ENCODE measurements at places on chromosomes 2 and 18.
A peak's percentile ranks its signal among the peaks of the same experiment; 100 is the strongest.

DNA sequence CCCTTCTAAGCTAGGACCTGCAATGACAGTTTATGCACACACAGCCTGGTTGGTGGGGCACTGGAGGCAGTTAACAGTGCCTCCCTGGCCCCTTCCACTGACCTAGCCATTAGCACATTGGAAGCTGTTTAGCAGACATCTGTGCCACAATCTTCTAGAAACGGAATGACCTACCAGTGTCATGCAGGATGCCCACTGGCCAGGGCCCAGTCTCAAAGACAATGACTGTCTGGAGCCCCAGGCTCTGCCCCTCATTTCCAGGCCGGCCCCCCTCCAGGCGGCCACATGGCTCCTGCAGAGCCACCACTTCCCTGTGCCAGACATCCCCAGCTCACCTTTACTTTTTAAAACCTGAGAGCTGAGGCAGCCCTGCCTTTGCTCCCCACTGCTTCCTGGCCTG lies 123.5 kb upstream of the CAPN13 start:
- no peak for DNase-seq

DNA sequence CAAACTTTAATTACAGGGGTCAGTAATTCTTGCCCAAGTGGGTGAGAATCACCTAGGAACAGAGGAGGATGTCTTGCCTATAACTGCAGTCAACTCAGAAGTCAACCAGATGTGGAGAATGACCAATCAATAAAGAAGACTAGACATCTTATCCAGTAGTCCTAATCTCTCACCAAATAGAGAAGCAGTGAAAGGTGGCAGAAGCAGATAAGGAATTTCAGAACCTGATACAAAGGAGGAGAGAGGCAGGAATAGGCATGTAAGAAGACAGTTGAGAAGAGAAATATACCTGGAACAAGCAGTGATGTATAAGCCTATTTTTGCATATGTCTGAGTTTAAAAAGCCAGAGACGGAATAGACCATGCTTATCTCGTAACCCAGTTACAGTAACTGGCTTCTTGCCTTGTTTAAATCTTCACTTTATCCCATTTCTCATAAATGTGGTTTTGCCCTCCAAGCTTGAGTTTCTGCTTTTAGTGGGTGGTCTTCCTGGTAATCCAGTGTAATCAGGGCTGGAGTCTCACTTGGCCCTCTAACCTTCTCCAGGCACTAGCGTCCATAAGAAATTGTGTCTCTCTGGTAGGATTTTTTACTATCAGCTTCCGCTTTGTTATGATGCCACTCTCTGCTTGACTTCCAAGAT lies 401.0 kb downstream of the SUCLG1 start:
- no peak for DNase-seq

- no peak for DNase-seq
Measured at GRCh38 chr2:236975766-236976165, 109.9 kb upstream of the COPS8 start.

- DNase-seq = peak; percentile 89
Measured at GRCh38 chr2:191020742-191021381, 6.9 kb upstream of the STAT1 start.

DNA sequence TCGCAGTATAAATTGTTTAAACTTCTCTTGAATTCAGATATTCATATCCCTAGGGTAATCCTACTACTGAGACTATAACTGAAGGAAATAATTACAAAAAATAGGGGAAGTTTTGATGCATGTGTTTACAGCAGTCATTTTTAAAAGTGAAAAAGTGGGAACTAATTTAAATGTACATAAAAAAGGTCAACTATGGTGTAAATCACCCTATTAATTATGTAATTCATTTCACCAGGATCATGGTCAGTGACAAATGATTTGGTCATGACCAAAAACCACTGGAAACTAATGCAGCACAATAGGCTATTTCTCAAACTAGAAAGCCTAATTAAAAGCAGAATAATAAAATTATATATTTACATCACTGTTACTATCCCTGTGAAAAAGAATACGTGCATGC lies 5.0 kb upstream of the CNGA3 start:
- DNase-seq = no peak

DNA sequence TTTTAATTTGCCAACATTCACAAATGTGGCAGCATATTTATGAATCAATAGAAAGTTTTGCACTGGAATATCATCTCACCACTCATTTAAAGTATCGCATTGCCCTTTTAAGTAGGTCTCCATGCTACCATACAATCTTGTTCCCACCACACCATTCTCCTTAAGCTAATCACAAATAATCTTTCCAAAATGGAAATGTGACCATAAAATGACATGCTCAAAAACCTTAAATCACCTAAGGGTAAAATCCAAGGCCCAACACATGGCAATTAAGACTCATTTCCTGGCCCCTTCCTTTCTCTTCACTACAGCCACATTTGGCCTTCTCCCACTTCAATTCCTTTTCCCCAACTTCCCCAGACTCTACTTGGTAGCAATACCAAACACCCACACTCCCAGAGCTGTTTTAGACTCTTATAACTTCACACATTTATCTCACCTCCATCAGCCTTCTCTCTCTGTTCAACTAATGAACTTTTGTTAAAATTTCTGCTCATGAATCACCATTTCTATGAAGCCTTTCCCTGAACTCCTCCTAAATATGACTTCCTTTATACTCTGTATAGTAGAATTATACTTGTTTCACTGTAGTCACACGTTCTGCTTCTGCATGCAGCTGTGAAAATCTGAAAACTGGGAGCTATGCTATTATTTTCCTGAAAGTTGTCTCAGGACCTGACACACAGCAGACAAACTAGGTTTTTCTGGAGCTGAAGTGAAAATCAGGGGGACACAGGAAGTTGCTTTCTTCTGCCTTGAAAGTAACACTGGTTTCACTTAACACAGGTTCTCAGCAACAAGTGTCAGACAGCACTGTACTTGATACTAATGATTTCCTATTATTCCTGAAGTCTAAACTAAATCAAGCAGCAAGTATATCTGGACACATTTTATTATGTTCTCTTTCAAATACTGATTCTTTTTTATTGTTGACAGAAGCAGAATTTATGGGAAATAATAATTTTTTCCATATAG lies 303.9 kb downstream of the ZEB2 start:
- no peak for DNase-seq

DNA sequence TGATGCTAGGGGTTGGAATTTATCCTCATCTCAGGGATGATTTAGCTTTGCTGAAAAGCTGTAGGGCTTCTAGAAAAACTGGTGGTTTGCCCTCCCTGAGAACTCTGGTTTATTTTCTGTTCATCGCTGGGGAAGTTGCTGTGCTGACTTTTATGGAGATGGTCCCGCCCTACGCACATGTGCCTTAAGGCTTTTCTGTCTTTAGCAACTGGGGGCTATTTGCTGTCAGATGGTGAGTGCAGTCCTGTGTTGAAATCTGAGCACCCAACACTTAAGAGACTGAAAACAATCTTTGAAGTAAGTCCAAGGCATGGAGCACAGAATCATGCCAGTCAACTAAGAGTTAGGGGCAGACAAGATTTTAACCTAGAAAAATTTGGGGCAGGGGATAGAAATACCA lies 2148.4 kb upstream of the CELF4 start:
- no peak for DNase-seq

DNA sequence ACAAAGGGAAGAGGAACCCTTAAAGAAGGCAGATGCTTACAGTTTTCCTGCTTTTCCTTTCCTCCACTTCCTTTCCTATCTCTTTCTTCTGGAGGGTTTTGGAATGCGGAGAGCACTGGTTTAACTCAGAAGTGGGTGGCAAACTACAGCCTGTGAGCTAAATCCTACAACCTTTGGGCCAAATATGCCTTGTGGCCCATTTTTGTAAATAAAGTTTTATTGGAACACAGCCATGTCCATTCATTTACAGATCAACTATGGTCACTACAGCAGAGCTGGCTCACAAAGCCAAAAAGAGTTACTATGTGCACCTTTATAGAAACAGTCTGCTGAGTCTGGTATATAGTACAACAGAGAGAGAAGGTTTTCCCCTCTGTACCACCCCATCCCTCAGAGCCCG lies 69.1 kb downstream of the CCDC93 start:
- peak; percentile 50 for DNase-seq

GRCh38 chr2:17588031-17588430 lies 47.5 kb downstream of the VSNL1 start:
- no peak for DNase-seq

DNA sequence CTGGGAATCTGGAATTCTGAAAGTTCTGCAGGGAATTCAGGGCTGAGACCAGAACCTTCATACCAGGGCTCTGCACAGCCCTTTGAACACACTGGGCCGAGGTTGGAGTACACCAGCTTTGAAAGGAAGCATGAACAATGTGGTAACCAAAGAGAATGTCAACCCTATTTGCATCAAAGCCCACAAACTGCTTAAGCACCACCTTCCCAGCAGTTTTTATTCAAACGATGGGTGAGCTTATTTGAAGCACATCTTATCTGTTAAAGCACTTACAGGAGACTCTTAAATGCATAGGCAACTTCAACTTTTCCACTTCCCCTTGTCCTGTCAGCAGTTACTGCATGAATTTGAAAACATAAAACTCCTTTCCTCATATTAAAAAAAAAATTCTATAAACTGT lies 96.6 kb downstream of the TXNL1 start:
- DNase-seq = no peak

- no peak for DNase-seq
Measured at GRCh38 chr2:122610948-122611609, 855.6 kb downstream of the TSN start.

GRCh38 chr2:173983391-173983871 lies 18.3 kb upstream of the SP3 start:
- DNase-seq = no peak

GRCh38 chr2:191926671-191927070 lies 79.8 kb upstream of the CAVIN2 start:
- no peak for DNase-seq

GRCh38 chr18:72630991-72631390 lies 86.8 kb upstream of the CBLN2 start:
- no peak for DNase-seq

DNA sequence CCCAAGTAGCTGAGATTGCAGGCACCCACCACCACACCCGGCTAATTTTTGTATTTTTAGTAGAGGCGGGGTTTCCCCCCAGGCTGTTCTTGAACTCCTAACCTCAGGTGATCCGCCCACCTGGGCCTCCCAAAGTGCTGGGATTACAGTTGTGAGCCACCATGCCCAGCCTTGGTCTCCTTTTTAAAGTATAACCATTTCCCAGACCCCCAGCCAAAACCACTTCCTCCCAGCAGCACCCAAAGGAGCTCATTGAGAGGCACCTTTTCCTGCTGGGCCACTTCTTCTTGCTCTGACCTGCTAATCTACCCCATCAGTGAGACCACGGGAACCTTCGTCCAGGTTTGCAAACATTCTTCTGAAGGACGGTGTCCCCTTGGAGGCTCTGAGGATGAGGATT lies 69.9 kb downstream of the INPP5D start:
- DNase-seq = no peak

DNA sequence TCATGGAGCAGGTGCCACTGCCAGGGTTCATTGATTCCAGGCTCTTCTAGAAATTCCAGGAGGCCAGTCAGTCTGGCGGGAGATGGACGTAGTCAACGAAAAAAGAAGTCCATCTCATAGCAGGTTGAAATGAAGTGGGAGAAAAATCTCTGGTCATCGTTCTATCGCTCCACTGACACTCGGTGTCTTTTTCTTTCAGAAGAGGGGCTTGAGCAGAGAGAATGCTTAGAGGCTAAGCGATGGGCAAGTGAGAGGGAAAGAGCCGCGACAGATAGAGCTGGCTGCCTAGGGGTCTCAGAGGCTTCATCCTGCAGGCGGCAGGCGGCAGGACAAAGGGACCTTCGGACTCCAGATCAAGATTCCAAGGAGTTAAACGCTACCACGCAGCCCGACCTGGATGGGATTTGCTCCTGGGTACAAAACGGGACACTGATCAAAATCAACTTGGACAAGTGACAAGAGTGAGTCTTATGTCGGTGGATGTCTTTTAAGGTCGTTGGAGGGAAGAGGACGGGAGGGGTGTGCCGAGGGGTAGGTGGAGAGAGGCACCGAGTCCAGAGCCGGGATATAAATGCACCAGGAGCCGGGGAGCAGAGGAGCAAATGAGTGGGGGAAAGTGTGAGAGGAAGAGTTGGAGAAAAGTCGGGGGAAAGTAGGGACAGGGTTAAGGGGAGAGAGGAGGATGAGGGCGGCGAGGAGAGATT lies 677 bp upstream of the TMEM178A start:
- peak; percentile 39 for DNase-seq

GRCh38 chr2:120787822-120788700 lies 52.4 kb downstream of the GLI2 start:
- DNase-seq = peak; percentile 73

GRCh38 chr2:61416871-61417645 lies 53.8 kb downstream of the USP34 start:
- DNase-seq = no peak

- DNase-seq = no peak
Measured at GRCh38 chr2:107312240-107312639, 426.3 kb upstream of the ST6GAL2 start.

DNA sequence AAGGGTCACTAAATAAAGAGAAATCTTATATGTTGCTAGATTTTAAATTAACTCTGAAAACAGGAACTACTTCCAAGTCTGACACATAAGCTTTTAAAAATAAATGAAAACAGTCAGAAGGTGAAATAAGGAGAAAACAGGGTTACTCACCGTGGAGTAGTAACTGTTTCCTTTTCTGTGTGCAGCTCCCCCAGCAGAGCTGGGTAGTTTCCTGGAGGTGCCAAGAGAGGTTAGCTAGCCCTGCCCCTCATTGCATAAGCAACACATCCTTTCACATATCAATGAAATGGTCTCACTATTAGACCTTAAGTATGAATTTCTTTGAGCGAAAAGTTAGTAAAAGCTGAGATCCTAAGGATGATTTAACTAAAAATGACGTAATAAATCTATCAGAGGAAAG lies 54.0 kb upstream of the GPR75 start:
- DNase-seq = no peak

DNA sequence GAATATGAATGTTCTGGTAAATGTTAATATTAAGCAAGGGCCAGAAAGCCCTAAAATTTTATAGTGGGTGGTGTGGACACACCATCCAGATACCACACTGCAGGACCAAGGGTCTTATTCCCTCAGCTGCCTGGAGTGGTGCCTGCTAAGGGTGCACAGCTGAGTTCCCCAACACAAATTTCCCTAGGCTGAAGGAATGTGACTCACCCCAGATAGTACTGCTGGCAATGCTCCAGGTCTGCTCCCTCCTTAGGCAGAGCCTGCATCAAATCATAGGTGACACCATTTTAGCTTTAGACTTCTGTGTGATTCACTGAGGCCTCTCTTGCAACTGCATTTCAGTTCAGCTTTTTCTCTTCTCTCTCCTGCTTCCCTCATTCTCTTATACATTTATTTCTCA lies 321.1 kb downstream of the SATB2 start:
- peak; percentile 89 for DNase-seq

Measured in osteoblast (primary cell).